Islet precursor cell (in vitro differentiated cells): ENCODE measurements at places on chromosomes 4 and X.

GRCh38 chr4:1541449-1542225 is 135.4 kb upstream of the NKX1-1 start:
- no peak for DNase-seq

DNA sequence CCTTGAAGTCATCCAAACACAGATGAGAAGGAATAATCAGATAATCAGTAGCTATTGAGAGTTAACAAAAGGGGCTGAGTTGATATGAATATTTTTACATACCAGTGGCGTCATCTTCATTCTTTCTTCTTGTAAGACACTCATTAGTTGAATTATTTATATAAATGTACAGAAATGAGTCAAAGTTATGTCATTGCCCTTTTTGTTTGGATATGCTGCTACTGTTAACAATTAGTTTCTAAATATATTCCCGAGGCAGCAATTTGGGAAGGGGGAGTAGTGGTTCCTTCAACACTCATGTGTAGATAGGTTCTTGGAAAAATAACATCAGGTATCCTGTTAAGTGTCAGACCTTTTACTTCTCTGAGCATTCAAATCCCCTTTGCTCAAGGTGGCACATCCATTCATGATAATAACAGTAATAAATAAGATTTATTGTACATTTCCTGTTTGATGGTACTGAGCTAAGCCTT is 436.6 kb downstream of the SPRY1 start:
- DNase-seq = no peak

GRCh38 chr4:105845559-105845958 is 49.7 kb upstream of the NPNT start:
- no peak for DNase-seq

- peak; percentile 37 for DNase-seq
These were observed 284.7 kb downstream of the EVC2 start for GRCh38 chr4:5423670-5424069.

DNA sequence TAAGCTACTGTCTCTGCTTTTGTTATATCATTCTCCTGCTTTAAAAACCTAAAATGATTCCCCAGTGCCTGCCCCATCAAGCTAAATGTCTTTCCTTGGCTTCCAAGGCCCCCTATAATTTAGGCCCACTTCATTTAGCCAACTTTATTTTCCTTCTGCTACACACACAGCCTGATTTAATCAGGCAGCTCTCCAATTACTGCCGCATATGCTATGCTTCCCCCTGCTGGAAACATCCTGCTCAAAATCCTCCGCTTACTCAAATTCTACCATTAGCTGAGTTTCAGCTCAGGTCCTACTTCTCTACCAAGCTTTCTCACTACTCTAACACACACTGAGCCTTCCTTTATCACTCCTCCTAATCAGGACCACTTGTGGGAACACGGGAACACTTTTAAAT is 17.0 kb downstream of the LAMP2 start:
- no peak for DNase-seq

- peak; percentile 55 for DNase-seq
These were observed 46.4 kb downstream of the PAGE2 start for GRCh38 chrX:55135171-55135570.

GRCh38 chrX:5780821-5781220 is 447.8 kb downstream of the NLGN4X start:
- DNase-seq = no peak

DNA sequence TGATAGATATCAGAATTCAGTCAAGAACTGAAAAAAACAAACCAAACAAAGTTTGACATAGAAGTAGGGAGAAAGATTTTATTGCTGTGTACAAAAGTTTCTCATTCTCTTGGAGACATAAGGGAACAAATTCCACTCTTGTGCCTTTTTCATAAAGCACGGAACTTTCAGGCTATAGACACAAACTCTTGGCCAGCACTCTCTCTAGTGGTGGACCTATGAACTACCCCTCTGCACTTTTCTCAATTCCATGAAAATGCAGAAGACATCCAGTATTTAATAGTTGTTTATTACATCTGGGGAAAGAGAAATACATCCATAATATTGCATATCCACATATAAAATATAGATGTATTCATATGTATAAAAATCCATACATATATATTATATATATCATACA is 291.6 kb upstream of the HS3ST1 start:
- DNase-seq = no peak

- no peak for DNase-seq
These were observed 77.6 kb downstream of the FBXL5 start for GRCh38 chr4:15577508-15577907.

DNA sequence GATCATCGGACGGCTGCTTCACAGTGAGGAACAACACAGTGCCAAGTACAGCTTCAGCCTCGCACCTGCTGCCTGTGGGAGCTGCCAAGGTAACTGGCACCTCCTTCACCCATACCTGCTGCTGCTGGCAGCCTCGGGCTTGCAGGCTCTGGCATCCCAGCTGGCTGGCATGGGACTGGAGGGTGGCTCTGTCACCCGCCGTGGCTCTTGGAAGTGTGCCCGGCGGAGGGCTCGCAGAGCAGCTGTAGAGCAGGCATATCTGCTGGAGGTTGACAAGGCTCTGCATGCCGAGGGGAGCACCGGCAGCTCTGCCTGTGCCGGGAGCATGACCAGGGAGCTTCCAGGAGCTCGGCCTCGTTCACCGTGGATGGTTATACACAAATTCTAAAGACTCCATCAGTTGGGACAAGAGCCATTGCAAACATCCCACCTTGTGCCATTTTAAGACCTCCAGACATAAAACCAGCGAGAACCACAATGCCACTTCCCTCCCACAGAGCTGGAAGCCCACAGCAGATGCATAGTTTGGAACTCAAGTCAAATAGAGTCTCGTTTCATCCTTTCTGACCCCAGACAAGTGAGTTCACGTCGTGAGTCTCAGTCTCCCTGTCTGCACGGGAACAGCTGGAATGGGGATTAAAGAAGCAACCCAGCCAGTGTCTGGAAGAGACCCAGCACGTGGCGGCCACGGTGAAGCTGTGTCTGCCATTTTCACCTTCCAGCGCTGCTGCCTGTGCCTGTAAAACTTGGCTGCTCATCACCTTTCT is 84.3 kb upstream of the PSAPL1 start:
- no peak for DNase-seq

DNA sequence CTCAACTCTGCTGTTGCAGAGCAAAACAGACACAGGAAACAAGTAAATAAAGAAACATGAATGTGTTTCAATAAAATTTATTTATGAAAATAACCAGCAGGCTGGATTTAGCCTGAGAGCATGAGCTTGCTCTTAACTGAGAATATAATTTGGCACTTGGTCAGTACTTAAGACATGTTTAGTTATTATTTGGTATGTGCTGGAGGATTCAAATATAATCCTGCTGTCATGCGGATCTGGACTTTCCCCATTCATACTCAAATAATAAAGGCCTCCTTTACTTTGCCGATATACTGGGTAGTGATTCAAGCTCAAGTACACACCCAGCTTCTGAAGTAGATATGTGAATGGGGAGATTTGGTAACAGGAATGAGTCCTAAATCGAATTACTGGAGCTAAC is 465.5 kb upstream of the HS3ST1 start:
- DNase-seq = no peak

DNA sequence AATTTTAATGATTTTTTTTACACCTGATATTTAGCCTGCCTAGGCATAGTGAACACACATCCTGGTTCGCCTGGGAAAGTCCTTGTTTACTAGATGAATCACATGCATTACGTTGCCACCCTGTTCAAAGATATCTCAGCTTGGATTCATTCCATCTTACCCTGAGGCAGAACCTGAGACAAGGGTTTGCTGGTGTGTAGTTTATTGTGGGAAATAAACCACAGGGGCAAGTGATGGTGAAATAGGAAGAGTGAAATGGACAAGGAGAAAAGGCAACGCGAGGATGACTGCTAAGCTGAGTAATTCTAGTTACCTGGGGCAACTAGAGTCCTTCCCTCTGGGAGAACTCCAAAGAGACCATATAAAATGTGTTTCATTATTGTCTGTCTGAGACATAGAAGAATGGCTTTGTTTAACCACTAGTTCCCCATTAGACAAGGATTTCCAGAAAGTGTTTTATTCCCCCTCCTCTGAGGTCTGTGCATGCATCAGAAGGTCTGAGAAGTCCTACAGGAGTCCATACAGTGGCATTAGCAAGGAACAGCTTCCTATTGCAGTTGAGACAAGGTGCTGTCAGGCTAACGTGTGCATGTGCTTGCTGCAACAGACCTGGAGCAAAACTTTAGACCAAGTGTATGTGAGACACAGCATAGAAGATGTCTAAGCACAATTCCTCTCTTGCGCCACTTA is 797.3 kb upstream of the FRG1 start:
- no peak for DNase-seq

- no peak for DNase-seq
These were observed 899.2 kb downstream of the FAT4 start for GRCh38 chr4:126213996-126214395.

- DNase-seq = no peak
These were observed 15.6 kb downstream of the FAM53A start for GRCh38 chr4:1668488-1668840.

- no peak for DNase-seq
These were observed 37.6 kb downstream of the MAGED4B start for GRCh38 chrX:52031371-52031770.

DNA sequence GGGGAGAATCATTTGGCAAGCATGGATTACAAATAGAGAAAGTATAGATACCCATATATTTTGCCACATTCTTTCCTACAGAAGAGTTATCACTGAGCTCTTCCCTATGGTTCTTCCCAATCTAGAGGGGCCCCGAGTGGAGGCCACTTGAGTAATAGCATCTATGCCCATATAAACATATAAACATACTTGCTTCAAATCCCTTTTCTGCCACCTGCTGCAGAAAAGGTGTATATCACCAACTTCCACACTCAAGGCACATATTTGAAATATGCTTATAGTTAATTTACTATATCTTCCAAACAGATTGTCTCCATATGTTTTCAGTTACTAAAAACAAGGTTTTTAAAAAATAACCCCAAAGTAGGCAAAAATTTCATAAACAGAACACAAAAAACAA is 642.8 kb upstream of the DIPK2B start:
- DNase-seq = no peak

DNA sequence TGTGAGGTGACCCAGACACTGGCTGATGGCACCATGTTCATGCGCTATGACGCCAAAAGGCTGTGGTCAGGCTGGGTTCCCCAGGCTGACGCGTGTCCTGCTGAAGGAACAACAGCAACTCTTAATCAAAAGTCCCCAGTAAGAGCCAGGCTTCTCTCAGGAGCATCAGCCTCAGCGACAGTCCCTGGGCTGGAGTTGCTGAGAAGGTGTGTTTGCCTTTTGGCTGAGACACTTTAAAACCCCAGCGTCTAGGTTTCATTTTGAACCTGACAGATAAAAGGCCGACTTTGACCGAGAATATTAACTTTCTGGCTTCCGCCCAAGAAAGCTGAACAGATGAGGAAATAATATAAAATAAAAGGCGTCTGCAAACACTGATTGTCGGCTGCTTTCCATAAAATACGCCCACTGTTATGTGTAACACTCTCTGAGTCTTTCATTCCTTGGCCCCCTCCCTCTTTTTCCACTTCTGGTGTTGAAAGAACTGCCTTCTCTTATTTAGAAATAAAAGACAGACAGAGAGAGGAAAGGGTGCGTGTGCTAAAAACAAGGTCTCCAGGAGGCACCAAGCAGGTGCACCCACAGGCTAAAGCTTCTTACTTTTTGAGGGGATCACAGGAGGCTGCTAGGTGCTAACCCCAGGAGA is 373.6 kb downstream of the MID1IP1 start:
- DNase-seq = no peak

- DNase-seq = no peak
These were observed 867.7 kb upstream of the AGA start for GRCh38 chr4:178309890-178310289.

- no peak for DNase-seq
These were observed 541.1 kb downstream of the RAB28 start for GRCh38 chr4:12943069-12943468.

DNA sequence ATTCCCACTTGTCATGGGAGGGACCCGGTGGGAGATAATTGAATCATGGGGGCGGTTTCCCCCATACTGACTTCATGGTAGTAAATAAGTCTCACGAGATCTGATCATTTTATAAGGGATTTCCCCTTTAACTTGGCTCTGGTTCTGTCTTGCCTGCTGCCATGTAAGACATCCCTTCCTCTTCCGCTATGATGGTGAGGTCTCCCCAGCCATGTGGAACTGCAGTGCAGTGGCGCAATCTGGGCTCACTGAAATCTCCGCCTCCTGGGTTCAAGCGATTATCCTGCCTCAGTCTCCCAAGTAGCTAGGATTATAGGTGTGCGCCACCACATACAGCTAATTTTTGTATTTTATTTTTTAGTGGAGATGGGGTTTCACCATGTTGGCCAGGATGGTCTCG is 2.9 kb downstream of the HPGDS start:
- no peak for DNase-seq

DNA sequence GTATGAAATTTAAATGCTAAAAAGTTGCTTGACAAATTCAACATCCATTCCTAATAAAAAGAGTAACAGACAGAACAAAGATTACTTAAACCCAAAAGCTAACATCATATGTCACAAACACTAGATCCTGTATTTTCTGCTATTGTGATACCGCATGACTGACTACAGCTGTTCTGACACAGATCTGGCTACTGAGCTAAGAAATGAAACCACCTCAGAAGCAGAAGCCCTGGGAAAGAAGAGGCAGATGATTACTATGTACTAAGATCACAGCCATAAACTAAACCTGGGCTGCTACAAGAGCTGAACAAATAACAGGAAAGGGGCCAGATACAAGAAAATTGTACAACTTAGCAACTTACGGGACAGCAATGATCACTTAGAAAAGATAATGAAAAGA is 9.4 kb downstream of the LETM1 start:
- no peak for DNase-seq

GRCh38 chr4:1356181-1356998 is 9.4 kb downstream of the UVSSA start:
- peak; percentile 76 for DNase-seq

GRCh38 chrX:5644776-5645175 is 583.9 kb downstream of the NLGN4X start:
- no peak for DNase-seq

DNA sequence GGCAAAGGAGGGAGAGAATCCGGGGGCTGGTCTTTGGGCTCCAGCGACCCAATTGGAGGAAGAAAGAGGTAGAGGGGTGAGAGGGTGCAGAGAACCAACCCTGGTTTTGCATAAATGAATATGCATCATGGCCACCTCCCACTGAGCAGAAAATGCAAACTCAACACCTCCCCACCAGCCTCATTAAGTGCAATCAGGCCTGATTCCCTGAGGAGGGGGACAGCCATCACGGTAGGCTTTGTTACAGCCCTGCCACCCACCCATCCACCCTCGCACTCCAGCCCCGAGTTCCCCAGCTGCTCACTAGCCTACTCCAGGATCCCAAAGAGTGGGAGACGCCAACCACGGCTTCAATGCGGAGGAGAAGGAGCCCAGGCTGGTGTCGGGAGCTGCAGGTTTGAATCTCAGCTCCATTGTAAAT is 48.3 kb upstream of the MAN2B2 start:
- DNase-seq = no peak

DNA sequence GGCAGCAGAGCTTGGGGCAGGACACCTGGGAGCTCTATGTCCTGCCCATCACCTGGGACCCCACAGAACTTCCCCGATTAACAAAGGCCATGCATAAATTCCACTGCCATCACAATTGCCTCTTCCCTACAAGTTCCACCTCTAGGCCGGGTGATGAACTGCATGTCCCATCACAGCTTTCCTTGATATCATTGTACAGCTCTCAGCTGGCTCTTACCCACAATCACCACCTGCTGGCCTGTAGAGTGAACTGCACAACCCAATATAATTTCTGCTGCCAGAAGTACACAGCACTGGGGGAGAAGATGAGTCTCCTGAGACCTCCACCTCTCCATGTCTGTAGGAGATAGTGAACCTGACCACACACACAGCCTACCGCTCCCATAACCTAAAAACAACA is 285.0 kb upstream of the AADAT start:
- peak; percentile 74 for DNase-seq
